ENCODE measurements at places on chromosomes 16 and 17.

DNA sequence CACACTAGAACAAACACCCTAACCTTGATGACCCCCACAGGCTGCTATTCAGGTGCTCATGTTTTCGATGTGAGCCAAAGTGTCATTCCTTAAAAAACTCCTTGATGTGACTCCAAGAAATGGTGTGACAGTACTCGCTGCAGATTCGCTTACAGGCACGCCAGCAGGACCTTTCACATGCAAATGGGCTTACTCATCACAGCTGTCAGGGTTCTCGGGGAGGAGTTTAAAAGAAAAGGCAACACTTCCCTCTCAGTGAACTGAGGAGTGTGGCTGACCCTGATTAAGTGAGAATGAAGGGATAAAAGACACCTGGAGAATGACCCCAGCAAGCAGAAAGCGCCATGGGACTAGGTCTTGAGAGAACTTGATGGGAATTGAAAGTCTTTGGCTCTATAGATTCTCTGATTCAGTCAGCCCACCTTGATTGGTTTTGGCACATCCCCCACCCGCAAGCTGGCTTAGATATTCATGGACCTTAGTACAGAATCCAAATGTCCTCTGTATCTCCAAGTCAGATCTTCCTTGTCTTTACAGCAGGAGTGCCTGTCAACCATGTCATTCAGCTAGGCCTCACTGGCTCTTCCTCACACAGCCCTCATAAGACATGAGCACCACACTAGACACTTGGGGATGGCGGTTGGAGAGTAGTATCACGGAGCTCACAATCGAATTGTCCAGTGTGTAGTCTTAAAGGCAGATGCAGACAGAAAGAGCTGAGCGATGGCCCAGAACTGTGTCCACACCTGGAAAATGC, 82.6 kb downstream of the HIC1 start:
- DNase-seq, result no peak

GRCh38 chr16:23213831-23214230, 31.3 kb downstream of the SCNN1G start:
- DNase-seq, result no peak

GRCh38 chr16:15865742-15866141, 8.9 kb upstream of the MYH11 start:
- DNase-seq, result no peak

- DNase-seq, result no peak
These were observed 7.8 kb downstream of the TAF1C start for GRCh38 chr16:84178892-84179611.

DNA sequence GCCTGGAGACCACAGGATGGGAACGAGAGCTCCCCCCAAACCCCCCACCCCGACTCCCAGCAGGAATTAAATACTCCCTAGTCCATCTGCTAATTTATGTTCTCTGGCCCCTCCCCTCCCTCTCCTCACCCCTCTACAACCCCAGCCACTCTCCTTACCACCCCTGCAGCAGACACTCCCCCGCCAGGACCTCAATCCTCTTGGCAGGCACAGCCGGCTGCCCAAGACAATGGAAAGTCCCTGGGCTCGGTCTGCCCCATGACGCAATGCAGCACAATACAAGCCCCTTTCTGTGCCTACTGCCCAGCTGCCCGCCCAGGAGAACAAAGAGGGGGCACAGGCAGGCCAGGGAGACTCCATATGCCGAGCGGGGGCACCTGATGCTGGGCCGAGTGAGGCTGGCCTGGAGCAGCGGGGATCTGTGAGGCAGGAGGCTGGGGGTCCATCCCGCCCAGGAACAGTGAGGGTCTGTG, 30.3 kb upstream of the CDC42EP4 start:
- no peak for DNase-seq

DNA sequence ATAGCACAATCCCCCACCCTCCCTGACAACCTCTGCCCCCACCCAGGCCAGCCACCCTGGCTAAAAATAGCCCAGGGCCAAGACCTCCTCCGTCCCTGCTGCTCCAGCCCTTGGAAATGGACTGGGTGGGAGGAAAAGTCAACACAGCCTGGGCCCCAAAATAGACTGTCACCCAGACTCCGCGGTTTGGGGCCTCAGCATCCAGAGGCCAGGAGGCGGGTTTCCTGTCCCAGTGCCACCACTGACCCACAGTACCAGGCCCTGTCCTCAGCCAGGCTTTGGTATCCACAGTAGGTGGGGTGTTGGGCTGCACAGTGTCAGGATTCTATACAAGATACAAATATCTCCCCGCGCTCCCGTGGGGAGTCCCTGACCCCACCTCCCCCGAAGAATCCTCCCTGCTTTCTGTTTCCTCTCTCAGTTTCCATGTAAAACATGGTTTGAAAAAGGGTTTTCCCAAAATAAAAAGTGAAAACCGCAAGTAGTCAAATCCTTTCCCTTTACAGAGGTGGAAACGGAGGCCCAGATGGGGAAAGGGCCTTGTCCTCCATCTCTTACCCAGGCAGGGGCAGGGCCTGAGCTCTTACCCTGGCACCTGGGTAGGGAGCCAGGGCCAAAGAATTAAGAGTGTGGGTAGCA, 20.1 kb downstream of the CPNE2 start:
- no peak for DNase-seq

DNA sequence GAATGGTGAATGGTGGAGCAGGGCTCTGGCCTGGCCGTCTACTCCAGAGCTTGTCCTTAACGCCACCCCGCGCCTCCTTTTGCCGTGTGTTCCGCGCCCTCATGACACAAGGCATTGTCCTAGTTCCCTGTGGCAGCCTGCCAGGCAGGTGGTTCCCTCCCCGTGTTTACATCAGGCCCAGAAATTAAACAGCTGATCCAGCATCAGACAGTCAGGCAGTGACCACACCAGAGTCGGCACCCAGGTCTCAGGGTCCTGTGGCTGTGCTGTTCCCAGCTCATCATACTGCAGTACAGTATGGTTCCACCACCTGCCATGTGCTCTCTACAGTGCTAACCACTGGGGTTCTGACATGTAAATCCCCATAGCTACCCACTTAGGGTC, 119.7 kb downstream of the RAB11FIP4 start:
- no peak for DNase-seq

GRCh38 chr16:89363621-89364393, 126.6 kb downstream of the ANKRD11 start:
- DNase-seq, result no peak

DNA sequence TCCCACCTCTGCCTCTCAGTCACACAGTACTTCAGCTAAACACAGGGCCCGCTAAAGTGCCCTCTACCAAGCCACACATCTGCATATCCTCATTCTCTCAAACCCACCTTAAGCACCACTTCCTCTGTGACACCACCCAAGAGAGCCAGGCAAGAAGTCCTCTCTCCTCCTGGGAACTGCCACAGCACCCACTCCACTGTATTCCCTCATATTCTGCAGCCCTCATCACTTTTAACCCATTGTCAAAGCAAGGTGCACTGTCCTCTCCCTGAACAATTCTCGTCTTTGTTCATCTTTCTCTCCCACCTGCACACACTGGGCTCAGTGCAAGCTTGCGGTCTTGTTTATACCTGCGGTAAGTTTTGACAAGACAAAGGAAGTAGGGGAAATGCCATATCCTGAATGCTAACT, 13.6 kb downstream of the CHD9 start:
- no peak for DNase-seq

DNA sequence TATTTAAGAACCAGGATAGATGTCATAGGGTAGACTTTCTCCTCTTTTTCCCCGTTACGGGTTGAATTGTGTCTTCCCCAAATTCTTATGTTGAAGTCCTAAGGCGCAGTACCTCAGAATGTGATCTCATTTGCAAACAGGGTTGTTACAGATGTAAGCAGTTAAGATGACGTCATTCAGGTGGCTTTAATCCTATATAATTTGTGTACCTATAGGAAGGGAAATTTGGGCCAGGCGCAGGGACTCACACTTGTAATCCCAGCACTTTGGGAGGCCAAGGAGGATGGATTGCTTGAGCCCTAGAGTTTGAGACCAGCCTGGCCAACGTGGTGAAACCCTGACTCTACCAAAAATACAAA, 99.5 kb upstream of the DHX40 start:
- no peak for DNase-seq

DNA sequence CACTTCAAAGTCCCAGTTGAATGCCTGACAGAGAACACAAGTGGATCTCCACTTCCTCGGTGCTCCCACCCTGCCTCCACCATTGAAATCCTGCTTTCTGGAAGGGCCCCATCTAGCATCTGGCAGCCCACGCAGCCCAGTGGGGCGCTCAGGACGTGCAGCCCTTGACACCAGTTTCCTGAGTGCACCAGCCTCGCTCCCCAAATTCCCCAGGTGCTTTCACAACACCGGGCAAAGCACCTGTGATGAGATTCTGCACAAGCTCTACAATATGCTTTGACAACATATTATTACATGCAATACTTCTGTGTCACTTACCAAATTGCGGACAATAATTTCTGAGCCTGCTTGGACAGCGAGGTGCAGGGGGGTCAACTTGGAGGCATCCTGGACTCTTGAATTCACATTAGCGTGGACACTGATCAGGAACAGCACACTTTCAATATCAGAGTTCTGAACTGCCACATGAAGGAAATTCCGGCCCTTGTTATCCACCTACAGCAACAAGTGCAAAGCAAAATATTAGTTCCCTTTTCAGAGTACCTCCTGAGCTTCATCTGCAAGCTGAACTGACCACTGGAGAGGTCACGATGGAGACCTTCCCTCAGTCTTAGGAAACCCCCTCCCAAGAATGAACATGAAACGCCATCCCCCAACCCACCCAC, 33.9 kb downstream of the CYB5D2 start:
- no peak for DNase-seq

DNA sequence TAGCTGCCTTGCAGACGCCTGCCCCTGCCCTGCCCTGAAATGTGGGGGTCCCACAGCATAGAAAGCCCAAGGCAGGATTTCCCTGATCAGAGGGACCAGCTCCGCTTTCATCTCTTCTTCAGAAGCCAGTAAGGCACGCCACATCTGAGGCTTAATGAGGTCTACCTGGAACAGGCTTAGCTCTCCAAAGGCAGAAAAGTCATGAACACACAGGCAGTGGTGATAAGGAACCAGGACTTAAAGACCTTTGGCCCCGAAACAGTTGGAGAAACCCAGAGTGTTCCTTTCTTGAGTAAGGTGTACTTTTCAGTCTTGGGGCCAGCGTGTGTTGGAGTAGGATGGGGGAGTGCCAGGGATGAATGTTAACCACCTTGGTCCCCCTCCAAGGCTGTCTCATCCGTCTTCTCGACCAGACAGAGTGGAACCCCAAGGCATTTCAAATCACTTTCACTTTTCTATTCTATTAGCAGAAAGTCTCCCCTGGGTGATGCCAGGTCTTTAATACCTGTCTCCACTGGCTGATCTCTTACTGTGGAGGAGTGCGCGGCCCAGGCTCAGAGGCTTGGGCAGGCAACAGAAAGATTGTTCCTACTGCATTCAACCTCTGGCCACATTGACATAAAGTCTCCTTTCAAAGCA, 43.9 kb downstream of the TMEM186 start:
- DNase-seq, result no peak

GRCh38 chr17:27891841-27892240, 1.3 kb downstream of the LYRM9 start:
- no peak for DNase-seq

DNA sequence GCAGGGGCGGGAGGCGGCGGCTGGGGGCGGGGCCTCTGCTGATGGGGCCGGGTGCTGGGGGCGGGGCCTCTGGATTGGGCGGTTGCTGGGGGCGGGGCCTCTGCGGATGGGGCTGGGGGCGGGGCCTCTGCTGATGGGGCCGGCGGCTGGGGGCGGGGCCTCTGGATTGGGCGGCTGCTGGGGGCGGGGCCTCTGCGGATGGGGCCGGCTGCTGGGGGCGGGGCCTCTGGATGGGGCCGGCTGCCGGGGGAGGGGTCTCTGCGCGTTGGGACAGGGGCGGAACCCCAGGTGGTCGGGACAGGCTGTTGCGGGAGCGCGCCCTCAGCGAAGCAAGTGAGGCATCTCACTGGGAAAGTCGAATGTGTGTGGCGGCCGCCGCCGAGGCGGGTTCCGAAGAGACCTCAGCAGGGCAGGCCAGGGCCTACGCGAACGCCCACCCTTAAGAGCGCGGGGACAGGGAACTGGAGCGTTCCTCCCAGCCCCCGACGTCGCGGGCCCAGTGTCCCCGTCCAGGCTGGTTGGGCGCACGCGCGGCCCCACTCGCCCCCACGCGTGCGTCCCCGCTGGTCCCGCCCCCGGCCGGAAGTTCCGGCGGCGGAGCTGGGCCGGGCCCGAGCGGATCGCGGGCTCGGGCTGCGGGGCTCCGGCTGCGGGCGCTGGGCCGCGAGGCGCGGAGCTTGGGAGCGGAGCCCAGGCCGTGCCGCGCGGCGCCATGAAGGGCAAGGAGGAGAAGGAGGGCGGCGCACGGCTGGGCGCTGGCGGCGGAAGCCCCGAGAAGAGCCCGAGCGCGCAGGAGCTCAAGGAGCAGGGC, at the start of gene STUB1:
STUB1 (plus strand) TSS at position 597 of the 811 bp plus-strand sequence; CDS start at position 713, 116 bp downstream.
- no peak for DNase-seq

DNA sequence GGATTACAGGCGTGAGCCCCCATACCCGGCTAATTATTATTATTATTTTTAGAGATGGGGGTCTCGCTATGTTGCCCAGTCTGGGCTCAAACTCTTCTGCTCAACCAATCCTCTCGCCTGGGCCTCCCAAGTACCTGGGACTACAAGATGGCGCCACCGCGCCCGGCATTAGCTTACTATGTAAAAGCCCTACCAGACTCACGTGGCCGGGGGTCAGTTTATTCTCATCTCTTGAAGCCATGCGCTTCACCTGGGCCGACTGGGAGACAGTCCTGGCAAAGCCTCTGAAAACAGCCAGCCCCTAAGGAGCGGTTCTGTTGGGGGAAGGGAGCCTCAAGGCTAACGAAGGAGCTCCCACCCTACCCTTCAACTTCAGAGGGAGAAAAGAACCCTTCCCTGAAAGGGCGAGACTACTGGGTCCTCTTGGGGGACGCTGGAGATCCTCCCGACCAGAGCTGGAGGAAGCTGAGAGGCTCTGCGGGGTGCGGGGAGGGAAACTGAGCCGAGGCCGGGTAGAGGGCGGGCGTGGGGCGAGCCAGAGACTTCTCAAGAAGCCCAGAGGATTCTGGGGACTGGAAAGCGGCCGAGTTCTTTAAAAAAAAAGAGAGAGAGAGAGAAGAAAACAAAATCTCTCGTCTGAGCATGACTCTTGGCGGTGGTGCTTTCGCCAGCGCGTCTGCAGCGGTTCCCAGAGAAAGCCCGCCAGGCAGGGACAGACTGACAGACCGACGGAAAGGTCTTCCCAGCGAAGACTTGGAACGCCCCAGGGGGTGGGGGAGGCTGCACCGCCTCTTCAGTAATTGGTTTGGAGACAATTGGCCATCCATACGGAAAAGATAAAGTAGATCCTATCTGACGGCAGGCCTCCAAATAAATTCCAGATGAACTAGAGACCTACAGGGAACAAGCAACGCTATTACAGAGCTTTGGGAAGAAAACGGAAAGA, 5.6 kb upstream of the TUBG2 start:
- DNase-seq, result no peak

- DNase-seq, result no peak
These were observed 7.3 kb downstream of the CYGB start for GRCh38 chr17:76530095-76530723.

GRCh38 chr16:80680046-80680445, 124.4 kb downstream of the CDYL2 start:
- DNase-seq, result no peak

DNA sequence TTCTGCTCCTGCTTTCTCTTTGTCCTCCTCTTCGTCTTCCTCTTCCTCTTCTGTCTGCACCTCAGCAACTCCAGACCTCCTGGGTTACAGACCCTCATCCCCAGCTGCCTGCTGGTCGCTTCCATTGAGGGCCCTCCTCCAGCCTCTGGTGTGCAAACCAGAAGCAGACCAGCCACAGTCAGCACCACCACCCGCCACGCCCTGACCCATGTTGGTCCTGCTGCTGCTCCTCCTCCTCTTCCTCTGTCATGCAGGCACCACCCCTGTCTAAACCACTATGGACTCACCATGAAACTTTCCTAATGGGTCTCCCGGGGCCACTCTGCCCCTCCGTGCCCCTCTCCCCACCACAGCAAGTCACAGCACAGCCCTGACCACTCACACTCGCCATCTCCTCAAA, 11.4 kb upstream of the OGFOD3 start:
- DNase-seq, result no peak

Measured in NCI-H510A (cell line).